ENCODE measurements at places on chromosomes 12 and 14.

DNA sequence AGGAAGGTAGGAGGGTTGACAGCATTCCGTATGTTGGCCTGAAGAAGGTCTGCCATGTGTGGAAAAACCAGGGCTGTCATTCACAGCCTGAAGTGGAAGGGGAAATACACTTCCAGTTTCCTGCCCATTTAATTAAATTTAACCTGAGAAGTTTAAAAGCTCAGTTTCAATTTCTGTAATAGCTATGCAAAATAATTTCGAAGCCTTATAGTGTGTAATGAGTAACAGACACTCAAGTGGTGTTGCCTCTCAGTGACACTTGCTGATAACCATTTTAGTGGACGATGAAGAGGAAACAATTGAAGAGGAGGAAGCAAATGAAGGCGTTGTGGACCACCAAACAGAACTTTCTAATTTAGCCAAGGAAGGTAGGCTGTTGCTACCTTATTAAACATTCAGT is 44.8 kb downstream of the EP400 start:
- DNase-seq = no peak

- DNase-seq = no peak
These were observed 13.6 kb downstream of the ARHGAP5 start for GRCh38 chr14:32090686-32091085.

GRCh38 chr14:105087308-105087962 is 22.2 kb upstream of the GPR132 start:
- no peak for DNase-seq

GRCh38 chr12:45775964-45776363 is 46.5 kb downstream of the ARID2 start:
- no peak for DNase-seq

DNA sequence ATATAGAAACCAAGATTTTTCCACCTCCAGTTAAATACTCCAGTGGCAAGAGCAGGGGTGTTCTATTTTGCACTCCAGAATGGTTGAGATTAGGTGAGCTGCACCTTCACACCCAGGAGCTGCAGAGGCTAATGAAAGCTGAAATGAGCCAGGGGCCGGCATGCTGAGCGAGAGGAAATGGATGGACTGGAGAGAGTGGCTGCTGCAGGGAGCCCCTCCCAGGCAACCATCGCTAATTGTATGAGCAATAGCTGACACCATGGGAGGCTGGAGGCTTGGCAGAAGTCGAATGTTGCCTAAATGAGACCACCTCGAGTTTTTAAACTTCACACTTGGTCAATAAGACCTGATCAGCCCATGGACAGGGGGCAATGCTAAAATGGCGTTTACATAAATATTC is 301.8 kb upstream of the TMPO start:
- DNase-seq = no peak

DNA sequence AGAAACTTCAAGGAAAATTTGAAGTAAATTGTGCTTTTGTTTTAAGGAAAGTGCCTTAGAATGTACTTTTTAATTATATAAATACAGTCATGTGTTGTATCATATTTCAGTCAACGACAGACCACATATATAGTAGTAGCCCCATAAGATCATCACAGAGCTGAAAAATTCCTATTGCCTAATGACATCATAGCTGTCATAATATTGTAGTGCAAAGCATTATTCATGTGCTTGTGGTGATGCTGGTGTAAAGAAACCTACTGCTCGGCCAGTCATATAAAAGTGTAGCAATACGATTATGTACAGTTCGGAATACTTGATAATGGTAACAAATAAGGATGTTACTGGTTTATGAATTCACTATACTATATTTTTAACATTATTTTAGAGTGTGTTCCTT is 198.9 kb upstream of the SLC16A7 start:
- DNase-seq = no peak

All from non-pigmented ciliary epithelial cell (primary cell).